Stimulated activated CD4-positive, alpha-beta T cell treated with anti-CD3 and anti-CD28 coated beads, Interleukin-1b, Interleukin-23, amount 100 ng/mL, for 1 hour (primary cell): ENCODE measurements at places on chromosomes 12 and 14.

DNA sequence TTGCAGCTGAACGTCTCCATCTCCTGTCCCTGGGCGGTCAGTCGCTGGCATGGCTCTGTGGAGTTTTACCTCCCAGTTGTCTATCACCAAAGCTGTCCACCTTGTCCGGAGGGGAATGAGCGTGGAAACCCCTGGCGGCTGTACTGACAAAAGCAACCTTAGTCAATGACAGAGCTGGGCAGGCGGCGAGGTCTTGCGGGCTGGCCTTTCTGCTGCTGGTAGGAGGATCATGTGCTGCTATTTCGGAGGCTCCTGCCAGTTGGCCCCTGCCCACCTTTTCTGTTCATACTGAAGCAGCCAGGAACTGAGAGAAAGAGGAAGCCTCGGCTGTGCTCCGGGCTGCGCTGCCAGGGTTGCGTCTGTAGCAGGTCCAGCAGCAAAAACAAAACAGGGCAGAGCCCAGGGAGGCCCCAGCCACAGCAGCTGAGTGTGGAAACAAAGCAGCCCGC, 57.7 kb downstream of the HMGA2 start:
- DNase-seq: no peak

- DNase-seq: peak; percentile 32
Measured at GRCh38 chr14:96100161-96101064, 61.3 kb downstream of the C14orf132 start.

- DNase-seq: no peak
Measured at GRCh38 chr12:110936367-110937103, 16.2 kb upstream of the MYL2 start.

DNA sequence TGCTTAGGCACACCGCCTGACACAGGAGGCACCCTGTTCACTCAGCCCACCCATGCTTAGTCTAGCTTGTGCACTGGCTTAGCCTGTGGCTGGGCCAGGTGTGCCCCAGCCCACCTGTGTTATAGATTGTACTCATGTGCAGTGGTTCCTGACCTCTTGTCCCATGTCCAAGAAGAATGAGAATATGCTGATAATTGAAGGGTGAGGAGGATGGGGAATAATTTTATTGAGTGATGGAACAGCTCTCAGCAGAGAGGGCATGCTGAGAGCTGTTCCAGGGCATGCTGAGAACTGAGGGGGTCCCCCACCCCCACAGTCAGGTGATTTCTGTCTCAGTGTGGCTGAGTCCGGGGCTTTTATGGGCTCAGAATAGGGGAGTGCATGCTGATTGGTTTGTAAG, 395.9 kb downstream of the FUT8 start:
- DNase-seq: no peak

GRCh38 chr14:30005114-30005808, 77.6 kb upstream of the PRKD1 start:
- DNase-seq: no peak

DNA sequence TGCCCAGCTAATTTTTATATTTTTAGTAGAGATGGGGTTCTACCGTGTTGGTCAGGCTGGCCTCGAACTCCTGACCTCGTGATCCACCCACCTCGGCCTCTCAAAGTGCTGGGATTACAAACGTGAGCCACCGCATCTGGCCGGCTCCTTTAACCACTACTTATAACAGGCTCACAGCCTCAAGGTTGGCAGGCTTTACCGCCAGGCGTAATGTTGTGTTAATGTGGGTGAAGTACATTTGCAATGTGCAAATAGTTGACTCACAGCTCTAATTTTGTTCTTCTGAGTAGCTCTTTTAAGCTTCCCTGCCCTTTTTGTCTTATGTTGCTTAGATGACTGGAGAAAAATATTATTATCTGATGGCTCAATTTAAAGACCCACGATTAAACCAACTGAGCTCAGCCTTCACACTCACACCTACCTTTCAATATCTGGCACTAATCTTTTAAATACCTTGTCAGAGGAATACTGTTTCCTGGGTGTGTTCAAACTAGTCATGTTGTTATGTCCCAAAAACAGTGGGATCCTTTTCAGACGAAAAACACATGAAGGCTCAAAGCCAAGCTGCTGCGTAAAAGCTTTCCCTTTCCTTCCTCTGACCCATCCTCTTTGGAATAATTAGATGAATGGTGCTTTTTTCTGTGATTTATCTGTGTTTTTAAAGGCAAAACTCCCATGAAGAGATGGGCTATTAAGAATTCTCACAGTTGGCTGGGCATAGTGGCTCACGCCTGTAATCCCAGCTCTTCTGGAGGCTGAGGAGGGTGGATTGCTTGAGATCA, 57.2 kb upstream of the USP44 start:
- DNase-seq: no peak

DNA sequence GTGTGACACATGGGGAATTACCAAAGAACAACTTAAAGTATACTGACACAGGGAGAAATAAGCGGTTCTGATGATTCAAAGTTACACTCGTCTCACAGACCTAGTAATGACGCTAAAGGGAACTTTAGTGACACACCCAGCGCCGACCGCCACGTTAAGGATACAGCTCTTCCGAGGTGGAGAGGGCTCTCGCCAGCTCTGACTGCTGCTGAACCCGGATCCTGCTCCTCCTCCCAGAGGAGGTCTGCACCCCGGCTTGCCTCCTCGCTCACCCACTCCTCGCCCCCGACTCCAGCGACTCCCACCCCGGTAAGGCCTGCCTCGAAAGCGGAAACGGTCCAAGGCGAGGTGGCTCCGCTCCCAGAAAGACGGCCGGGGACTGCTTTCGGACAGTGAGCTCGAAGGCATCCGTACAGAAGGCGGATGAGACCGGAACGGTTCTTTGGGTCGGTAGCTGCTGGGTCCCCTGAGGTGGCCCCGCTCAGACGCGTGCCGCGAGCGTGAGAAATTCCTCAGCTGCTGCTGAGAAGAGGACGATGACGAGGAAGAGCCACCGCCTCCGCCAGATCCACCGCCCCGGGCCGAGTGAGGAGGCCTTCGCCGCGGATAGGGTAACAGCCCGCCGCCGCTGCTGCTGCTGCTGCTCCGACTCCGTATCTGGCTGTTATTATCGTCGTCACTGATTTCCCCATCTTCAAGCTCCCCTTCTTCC, 643 bp downstream of the ZFC3H1 start:
- peak; percentile 39 for DNase-seq

- no peak for DNase-seq
Measured at GRCh38 chr12:20369305-20370013, 1.1 kb downstream of the PDE3A start.

GRCh38 chr14:98022541-98023520, 1225.6 kb downstream of the VRK1 start:
- no peak for DNase-seq

DNA sequence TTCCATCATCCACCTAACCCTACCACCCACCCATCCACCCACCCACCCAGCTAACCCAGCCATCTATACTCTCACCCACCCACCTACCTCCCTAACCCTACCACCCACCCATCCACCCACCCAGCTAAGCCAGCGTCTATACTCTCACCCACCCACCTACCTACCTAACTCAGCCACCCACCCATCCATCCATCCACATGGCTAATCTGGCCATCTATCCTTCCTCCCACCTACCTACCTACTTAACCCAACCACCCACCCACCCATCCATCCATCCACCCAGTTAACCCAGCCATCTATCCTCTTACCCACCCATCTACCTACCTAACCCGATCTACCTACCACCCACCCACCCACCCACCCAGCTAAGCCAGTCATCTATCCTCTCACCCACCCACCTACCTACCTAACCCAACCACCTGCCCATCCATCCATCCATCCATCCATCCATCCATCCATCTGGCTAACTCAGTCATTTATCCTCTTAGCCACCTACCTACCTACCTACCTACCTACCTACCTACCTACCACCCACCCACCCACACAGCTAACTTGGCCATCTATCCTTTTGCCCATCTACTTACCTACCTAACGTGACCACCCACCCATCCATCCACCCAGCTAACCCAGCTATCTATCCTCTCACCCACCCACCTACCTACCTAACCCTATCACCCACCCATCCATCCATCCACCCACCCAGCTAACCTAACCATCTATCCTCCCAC, 44.1 kb downstream of the RFLNA start:
- no peak for DNase-seq

DNA sequence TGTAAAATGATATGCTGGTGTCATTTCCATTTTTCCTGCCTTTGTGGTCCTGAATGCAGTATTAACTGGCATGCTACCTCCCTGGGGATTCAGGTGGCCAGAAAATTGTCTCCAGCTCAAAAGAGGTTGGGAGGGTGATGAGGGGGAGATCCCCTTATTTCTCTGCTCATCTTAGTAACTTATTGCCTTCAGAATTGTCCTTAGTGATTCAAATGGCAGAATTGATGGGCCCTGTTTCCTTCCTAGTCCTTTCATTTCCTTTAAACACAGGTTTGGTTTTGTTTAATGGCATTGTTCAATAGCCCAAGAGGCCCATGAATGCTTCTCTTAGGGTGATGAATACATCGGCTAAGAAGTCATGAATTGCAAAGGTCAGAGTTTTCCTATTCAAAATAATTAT, 207.0 kb downstream of the SLC41A2 start:
- no peak for DNase-seq
